ENCODE measurements at places on chromosomes 5 and 9.

- DNase-seq = peak; percentile 32
Observed at GRCh38 chr5:31492869-31493268, 39.0 kb downstream of the DROSHA start.

DNA sequence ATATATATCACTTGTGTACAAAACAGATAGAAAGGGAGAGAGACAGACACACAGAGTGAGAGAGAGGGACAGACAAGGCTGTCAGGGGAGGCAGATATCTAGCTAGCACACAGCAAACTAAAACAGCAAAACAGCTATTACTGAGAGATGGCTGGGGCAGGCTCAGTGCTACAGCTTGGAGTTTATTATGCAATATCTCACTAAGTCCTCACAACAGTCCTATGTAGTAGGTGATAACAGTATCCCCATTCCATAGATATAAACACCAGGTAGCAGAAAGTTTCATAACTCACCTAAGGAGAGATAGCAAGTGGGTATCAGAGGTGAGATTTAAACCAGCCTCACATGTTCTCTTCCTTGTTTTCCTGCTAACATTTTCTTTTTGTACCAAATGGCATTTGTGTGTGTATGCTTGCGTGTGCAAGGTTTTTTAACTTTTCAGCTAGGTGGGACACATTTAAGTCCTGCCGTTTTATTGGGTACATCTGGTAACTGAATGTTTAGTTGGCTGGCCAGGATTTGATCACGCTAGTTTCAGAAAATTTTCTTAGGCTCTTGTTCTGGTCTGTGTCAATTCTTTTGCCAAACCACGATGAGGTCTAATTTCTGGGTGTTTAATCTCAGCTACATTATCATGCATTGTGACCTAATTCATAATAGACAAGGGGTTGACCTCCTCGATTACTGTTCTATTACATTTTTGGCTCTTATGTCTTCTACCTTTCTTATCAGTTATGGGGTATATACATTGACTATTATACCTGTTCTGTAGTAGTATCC is 105.1 kb downstream of the LMNB1 start:
- DNase-seq = no peak

- no peak for DNase-seq
Observed at GRCh38 chr9:134200730-134201129, 36.4 kb upstream of the RNU6ATAC start.

DNA sequence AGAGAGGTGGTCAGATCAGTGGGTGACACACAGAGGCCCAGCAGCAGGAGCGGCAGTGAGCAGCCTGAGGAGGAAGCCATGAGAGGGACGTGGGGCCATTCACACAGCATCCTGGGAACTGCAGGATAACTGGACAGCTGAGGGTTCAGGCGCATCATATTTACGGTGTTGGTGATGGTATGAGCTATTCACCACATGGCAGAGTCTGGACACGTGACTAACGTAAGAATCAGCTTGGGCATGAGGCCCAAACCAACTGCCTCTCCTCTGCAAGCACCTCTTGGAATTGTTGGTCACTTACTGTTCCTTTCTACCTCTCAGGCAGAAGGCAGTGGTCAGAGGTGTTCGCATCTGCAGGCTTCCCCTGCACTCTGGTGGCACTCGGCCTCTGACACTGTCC is 141.1 kb downstream of the ENTREP1 start:
- DNase-seq = no peak

GRCh38 chr9:133352635-133353340 is 3.5 kb downstream of the SURF1 start:
- no peak for DNase-seq

DNA sequence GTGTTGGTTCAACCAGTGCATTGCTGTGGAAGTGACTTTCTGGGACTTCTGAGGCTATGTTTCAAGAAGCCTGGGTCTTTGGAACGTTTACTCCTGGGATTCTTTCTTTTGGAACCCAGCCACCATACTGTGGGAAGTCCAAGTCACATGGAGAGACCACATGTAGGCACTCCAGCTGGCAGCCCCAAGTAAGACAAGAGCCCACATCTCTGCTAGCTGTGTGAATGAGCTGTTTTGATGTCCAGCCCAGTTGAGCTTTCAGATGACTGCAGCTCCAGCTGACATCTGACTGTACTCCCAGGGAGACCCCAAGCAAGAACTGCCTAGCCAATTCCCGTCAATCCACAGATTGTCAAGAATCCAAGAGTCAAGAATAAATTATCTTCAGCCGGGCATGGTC is 60.1 kb upstream of the SPATA31D4 start:
- DNase-seq = no peak

- no peak for DNase-seq
Observed at GRCh38 chr9:20270161-20270560, 352.1 kb downstream of the MLLT3 start.

DNA sequence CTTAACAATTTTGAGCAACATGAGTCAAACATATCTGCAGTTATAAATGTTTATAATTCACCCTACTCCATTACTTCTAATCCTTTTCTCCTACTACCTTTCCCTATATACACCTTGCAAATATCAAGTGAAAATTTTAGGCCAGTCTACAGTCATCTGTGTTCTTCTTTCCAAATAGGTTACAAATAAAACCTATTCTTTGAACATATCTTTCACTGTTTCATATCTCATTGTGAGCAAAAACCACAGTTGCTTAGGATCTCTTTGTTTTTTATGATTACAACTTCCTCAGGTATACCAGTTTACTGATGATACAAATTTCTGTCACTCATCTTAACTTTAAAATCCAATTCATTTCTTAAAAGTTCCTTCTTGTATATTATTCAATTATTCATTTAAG is 34.4 kb downstream of the RFX3 start:
- no peak for DNase-seq

- no peak for DNase-seq
Observed at GRCh38 chr5:172573986-172574870, 66.8 kb upstream of the NEURL1B start.

DNA sequence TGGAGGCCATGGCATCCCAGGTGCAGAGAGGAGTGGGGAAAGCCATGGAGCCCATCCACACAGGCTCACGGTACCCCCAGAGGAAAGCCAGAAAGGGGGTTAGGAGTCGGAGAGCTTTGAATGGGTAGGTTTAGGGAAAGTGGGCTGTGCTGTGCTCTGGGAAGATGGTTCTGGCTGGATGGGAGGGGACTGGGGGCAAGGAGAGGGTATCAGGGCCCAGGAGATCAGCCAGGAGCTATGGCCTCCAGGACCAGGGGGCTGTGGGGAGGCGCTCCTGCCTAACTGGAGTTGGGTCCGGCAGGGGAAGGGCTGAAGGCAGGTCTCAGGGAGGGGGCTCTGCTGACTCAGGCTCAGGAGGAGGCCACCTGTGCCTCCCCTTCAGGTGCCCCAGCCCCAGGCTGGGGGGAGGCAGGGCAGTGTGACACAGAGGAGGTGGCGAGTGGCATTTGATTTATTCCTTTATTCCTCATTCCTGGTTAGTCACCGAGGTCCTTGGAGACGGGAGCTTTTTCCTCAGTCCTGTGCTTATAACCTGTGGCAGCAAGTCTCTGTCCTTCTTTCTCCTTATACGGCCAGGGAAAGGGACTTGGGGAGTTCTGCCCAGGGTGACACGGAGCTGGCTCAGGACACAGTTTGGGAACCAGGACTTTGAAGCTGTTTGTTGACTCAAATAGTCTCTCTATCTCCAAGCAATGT is 60.8 kb downstream of the TSTD2 start:
- DNase-seq = no peak

GRCh38 chr9:27391040-27391895 is 94.3 kb upstream of the EQTN start:
- no peak for DNase-seq
